Vagina (tissue), 2 donors: ENCODE measurements at places on chromosomes 4 and X.

- no peak for DNase-seq
These were observed 27.3 kb downstream of the OFD1 start for GRCh38 chrX:13761606-13762414.

- DNase-seq: no peak
These were observed at the start of gene FGD1 for GRCh38 chrX:54495814-54496516. TSS of gene FGD1 (minus strand) at chrX:54496234. CDS start at chrX:54495432, 802 bp downstream.

DNA sequence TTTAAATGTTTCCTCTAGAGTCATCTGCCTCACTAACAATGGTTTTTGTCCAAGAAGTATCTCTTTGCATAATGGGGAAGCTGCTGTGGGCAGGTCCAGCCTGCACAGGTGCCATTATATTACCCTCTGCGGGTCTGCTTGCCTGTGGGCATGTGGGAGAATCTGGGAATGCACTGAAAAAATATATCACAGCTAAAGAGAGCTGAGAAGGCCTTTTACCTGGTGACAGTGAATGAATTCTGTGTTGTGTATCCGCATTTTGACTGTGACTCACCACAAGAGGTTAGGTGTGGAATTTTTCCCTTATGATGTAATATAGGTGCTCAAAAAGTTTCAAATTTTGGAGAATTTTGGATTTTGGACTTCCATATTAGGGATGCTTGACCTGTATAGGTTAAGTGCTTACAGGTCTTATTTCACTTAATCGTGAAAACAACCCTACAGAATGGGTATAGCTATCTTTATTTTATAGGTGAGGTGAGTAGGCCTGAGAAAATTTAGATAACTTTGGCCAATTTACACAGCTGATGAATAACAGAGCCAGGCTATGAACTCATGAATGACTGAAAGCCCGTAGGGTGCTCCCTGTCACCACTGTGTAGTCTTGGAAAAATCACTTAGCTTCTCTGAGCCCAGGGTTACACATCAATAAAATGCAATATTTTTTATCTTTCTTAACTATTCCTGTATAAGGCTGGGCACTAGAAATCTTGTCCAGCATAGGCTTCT is 198.0 kb upstream of the EPHA5 start:
- no peak for DNase-seq

DNA sequence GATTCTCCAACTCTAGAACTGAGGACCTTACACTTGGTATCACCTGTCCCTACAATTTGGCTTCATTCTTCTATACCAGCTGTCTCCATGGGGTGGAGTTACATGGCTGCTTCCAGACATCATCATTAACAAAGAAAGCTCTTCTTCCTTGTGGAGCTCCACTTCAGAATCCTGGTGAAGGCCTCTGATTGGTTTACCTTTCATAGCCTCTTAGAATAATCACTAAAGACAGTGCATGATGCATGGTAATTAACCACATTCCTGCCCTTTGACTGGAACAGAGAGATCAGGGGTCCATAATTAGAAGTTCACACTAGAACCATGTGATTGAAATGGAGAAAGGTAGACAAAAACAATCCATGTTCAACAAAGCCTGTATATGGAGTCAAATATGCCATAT is 112.6 kb upstream of the ZNF827 start:
- no peak for DNase-seq

DNA sequence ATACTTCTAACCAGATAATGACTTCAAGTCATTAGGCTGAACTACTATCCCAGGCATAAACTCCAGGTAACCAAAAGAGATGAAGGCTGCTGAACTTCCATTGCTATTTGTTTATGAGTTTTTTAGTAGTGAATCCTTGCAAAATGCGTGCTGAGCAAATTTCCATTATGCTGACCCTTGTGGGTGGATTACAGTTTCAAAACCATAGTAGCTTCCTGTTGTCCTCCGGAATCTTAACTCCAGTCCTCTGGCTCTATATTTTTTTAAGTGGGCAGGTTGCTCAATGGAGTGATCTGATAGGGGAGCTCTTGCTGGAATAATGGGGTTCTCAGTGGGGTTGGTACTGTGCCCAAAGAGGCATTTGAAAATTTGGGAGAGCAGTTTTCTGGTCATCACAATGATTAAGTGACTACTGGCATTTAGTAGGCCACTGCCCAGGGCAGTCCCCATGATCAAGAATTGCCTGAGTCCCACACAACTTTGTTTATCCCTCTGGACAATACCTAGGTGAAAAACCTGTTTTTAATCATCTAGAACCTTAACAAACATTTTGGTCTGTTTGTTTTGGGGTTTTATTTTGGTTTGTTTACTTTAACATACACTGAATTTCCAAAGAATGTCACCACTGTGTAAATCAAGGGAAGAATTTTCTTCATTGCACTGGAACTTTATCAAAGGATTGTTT is 302.3 kb upstream of the GATB start:
- no peak for DNase-seq

DNA sequence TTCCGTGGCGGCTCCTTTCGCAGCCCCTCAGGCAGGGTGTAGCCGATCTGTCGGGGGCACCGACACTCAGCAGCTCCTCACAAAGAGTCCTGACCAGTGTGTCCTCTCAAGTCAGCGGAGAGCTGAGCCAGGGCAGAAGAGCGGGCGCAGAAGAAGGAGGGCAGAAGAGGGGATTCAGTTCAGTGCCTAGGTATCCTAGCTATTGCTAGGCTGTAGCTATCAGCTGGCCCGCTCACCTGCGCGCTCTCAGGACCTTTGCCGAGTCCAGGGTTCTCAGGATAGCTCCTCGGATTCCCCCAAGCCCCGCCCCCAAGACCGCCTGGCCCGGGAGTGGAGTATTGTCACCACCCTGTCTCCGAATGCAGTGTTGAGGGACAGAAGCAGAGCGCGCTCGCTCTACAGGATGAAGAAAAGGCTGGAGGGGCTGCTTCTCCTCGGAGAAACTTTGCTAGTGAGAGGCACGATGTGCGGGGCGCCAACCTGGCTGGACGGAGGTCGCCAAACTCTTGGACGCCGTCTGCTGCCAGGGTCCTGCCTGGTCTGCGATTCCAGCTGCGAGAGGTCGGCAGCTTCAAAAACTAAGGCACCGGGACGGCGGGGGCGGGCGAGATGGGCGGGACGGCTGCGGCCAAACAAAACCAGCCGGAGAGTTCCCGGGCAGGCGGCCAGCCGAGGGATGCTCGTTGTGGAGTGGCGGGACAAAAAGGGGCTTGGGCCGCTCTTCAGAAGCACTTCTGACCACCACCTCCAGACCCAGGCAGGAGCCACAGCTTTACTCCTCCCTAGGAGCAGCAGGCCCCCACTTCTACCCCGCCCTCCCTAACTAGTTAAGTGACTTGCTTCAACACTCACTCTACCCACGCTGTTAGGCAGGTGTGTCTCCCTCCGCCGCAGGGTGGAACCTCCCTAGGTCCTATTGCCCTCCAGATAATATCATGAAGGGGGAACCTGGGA is at the start of gene XKRX:
Gene XKRX (minus strand): TSS at position 258 of the 954 bp plus-strand sequence. CDS start 613 bp downstream, outside the sequence.
- no peak for DNase-seq

GRCh38 chr4:135365065-135365464 is 1163.5 kb upstream of the PABPC4L start:
- DNase-seq: no peak

- no peak for DNase-seq
These were observed 70.0 kb downstream of the MGST2 start for GRCh38 chr4:139735381-139736273.

GRCh38 chr4:98625399-98625798 is 33.0 kb downstream of the TSPAN5 start:
- no peak for DNase-seq

- DNase-seq: no peak
These were observed 722.8 kb downstream of the TRAM1L1 start for GRCh38 chr4:116362583-116362982.

GRCh38 chr4:123412091-123412505 is 15.5 kb downstream of the SPRY1 start:
- no peak for DNase-seq

GRCh38 chr4:187065396-187065795 is 341.7 kb upstream of the FAT1 start:
- DNase-seq: no peak

GRCh38 chr4:87506974-87507701 is 22.0 kb downstream of the SPARCL1 start:
- no peak for DNase-seq

DNA sequence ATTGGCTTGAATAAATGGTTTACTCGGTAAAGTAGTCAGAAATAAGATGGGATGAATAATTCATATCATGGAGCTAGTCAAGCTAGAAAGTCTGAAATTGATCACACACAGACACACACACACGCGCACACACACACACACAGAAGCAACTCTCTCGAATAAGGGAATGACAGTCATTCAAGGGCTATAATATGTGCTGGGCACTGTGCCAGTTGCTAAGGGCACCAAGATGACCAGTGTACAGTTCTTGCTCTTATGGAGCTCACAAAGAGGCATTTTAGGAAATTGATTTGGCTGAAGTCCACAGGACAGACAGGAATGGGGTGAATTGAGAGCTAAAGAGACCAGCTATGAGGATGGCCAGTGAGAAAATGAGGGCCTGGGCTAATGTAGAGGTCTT is 34.2 kb upstream of the SH3D19 start:
- DNase-seq: no peak

GRCh38 chr4:73181231-73181630 is 77.4 kb downstream of the ANKRD17 start:
- DNase-seq: no peak

DNA sequence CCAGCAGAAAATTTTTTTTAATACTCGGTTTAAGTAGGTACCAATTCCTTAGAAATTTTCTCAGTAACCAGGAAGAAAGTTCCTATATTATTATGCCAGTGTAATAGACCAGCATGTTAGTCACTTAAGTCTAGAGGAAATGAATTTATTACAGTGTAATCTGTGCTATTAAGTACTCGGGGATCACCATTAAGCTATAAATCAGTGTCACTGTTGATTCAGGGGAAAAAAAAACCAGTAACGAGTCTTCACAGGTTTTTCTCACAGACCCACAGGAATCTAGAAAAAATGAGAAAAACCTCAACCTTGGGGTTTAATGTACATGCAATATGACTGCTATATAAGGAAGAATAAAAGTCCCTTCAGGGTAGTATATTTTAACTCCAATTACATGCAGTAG is 138.3 kb upstream of the IL1RAPL2 start:
- no peak for DNase-seq

DNA sequence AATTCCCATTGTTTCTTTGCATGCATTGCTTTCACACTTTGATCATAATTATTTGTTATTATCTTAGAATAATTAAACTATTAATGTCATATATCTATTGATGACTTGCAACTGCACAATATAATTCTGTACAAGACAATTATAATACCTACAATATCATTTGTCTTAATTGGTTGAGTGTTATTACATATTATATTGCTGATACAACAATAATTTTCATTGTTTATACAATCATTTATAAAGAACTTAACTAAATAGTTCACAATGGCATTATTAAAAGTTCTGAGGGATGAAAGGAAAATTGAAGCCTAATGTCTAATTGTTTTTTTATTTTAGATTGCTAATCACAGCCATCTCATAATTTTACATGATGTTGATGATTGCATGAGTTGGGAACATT is 227.6 kb downstream of the GALNTL6 start:
- no peak for DNase-seq

DNA sequence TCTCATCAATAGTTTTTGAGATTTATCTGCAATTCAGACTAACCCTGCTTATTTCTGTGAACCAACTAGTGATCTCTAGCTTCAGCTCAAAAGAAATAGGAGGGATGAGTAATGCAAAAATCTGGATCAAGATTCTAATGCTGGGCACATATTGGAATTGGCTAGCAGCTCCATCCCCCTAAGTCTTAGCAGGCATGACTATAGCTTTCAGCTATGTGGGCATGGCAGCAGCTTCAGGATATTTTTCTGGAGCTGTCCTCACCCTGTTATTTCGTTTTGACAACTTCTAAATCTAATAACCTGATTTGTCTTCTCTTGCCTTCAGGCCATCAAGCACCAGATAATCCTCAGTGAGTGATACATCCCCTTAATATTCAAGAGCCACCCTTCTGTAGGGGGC is 50.8 kb upstream of the GNPDA2 start:
- no peak for DNase-seq

- DNase-seq: no peak
These were observed 102.4 kb upstream of the TBL1X start for GRCh38 chrX:9362363-9362928.

- DNase-seq: no peak
These were observed 28.5 kb upstream of the FGF5 start for GRCh38 chr4:80237992-80238391.

GRCh38 chrX:19382555-19383145 is 38.9 kb downstream of the PDHA1 start:
- DNase-seq: no peak

DNA sequence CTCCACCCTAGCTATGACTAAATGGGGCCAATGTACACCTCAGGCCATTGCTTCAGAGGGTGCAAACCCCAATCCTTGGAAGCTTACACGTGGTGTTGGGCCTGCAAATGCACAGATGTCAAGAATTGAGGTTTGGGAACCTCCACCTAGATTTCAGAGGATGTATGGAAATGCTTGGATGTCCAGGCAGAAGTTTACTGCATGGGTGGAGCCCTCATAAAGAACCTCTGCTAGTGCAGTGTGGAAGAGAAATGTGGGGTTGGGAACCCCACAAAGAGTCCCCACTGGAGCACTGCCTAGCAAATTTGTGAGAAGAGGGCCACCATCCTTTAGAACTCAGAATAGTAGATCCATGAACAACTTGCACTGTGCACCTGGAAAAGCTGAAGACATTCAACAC is 284.1 kb downstream of the ANTXR2 start:
- no peak for DNase-seq

GRCh38 chrX:39845233-39845632 is 252.5 kb downstream of the BCOR start:
- DNase-seq: no peak

DNA sequence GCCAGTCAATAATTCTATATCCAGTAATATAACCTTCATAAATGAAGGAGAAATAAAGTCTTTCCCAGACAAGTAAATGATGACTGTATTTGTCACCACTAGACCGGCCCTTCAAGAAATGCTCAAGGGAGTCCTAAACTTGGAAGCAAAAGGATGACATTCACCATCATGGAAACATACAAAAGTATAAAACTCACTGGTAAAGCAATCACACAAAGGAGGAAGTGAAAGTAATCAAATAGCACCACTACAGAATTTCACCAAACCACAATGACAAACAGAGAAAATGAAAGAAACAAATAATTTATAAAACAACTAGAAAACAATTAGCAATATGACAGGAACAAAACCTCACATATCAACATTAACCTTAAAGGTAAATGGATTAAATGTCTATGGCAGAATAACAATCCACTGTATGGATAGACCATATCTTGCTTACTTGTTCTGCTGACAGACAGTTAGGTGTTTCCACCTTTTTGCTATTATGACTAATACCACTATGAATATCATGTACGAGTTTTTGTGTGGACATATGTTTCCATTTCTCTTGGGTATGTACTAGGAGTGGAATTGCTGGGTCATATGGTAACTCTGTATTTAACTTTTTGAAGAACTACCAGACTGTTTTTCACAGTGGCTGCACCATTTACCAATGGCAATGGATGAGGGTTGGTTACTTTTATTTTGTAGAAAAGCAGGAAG is 44.9 kb downstream of the NAT8L start:
- DNase-seq: no peak
